ENCODE measurements at places on chromosomes 7 and 10.
A peak's percentile ranks its signal among the peaks of the same experiment; 100 is the strongest.

- no peak for DNase-seq
These were observed at the start of gene SERPINE1 for GRCh38 chr7:101126651-101127459. Gene SERPINE1 (plus strand): TSS chr7:101127104. CDS start chr7:101128394, 1,290 bp downstream.

DNA sequence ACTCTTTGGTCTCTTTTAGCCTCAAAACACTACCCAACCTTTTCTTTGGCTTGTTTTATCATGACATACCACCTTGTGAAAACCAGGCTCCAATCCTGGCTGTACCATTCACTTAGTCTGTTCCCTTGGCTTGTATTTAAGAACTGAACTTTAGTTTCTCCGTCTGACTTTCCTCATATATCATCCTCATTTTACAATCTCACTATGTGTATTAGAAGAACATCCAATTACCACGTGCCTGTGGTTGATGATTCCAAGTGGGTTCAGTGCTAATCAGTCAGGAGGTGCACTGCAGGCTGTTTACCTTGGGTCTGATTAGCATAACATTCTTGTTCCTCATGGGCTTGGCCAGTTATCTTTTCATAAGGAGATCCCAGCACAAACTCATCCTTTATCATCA is 144.8 kb upstream of the KLF14 start:
- no peak for DNase-seq

- DNase-seq, result no peak
These were observed 11.7 kb downstream of the AASS start for GRCh38 chr7:122132341-122132740.

GRCh38 chr7:91343996-91344629 is 79.9 kb downstream of the FZD1 start:
- no peak for DNase-seq

- DNase-seq, result peak; percentile 56
These were observed 217.1 kb upstream of the DPP6 start for GRCh38 chr7:153835103-153835502.

DNA sequence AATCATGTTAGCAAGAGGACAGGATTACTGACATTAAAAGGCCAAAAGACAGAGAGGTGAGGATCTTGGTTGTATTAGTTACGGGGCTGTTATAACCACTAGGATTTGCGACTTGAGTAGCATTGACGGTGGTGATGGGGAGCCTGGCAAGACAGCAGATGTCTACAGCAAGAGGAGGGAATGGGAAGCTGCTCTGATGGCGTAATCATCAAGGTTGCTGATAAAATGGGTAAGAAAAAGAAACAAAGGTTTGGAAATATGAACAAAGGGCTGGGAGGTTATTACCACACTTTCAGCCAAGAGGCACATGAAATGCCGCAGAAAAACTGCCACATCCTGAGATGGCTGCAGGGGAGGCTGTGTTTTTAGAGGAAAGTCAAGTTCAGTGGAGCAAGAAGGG is 33.9 kb downstream of the TMEM229A start:
- DNase-seq, result no peak

DNA sequence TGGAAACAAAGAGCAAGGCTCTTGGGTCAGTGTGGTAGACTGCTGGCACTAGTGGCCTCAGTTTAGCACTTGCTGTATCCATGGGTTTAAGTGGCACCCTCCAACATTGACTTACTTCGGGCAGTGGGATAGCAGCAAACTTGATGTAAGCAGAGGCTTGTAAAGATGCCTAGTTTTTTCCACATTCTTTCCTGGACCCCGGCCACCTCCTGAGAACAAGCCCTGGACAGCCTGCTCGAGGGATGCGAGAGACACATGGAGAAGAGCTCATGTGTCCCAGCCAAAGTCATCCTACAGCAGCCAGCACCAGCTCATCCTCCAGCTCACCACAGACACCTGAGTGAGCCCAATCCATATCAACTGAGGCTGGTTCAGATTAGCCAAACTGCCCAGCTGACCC is 142.7 kb upstream of the PCBD1 start:
- no peak for DNase-seq

GRCh38 chr10:110780704-110781103 is 91.0 kb upstream of the PDCD4 start:
- peak; percentile 48 for DNase-seq

GRCh38 chr10:1050145-1050544 is 1.2 kb upstream of the IDI1 start:
- DNase-seq, result no peak

DNA sequence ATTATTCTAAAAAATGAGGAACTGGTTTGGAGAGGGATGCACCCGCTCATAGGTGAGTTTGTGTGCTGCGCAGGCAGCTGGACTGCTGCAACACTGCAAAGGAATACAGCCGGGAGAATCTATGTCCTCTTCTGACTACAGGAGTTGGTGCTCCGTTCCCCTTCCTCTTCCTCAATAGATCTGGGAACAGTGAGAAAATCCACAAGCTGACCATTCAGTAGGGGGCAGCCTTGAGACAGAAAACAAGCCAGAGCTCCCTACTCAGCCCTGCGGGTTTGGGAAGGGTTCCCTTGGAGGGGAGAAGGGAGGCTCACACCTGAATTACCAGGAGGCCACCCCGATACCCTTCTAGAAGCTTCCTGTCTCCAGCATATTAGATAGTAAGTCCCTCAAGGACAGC is 87.3 kb upstream of the FOXI2 start:
- no peak for DNase-seq

DNA sequence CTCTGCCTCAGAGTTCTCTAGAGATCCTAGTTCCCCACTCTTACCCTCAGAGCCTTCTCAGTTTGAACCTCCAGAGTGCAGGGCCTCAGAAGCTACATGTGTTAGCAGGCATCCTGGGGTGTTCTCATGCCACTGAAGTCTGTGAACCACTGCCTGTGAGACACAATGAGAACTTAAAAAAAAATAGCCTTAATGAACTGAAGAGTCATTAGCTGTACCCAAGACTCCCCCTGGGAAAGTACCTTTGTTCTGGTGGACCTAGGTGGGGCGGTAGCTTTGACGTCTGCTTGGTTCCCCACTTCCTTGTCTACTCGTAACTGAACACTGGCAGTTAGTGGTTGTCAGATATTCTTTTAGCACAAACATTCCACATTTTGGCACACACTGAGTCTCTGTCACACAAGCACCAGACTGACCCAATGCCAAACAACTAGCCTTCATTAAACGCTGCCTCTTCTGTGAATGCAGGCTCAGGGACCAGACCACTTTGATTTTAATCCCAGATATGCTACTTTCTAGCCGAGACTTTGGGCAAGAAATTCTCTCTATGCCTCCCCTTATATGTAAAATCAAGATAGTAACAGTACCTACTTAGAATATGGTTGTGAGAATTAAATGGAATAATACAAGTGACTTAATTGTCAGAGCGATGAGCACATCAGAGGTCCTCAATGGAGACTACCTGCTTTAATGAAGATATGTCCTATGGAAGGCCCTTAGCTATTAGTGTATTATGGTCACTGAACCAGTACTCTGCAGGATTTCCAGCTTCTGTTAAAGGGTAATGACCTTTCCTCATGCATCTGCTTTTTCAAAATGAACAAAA is 75.3 kb upstream of the CC2D2B start:
- DNase-seq, result no peak

GRCh38 chr10:133476641-133476990 is 22.9 kb downstream of the SCART1 start:
- DNase-seq, result no peak

GRCh38 chr7:27793780-27794179 is 53.8 kb downstream of the TAX1BP1 start:
- DNase-seq, result no peak

DNA sequence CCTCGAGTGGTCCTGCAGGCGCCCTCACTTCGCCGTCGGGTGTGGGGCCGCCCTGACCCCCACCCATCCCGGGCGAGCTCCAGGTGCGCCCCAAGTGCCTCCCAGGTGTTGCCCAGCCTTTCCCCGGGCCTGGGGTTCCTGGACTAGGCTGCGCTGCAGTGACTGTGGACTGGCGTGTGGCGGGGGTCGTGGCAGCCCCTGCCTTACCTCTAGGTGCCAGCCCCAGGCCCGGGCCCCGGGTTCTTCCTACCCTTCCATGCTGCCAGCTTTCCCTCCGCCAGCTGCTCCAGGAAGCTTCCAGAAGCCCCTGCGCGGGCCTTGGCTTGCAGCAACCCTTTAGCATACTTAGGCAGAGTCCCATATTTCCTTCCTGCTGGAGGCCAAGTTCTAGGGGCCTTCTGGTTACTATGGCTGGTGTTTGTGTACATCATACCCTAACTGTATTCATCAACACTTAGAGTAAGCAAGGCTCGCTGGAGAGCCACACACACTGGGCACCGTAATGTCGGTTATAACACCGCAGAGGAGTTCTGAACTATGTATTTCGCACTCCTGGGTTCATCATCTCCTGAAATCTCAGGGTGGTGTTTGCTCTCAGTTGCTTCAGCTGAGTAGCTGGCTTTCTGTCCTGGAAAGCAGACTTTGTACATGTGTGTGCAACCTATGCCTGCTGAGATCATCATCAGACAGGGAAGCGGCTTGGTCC is 471 bp downstream of the MGMT start:
- no peak for DNase-seq

DNA sequence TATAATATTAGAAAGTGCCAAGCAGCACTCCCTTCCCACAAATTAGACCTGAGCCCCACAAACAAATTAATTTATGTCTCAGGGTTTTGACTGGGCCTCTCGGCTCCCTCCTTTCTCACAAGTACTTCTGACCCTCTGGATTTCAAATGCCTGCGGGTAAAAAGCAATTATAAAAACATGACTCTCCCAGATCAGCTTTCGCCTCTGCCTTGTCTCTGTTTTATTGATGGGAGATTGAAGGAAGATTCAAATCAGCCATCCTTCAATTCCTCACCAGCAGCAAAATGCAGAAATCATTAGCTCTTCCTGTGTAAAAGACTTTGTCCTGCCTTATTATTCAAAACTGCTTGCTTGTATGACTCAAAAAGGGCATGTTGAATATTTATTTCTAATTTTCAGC is 453.7 kb upstream of the MKI67 start:
- DNase-seq, result no peak
